ENCODE measurements at places on chromosomes 13 and 19.

- DNase-seq = no peak
Observed at GRCh38 chr13:96575423-96576320, 418.6 kb downstream of the OXGR1 start.

DNA sequence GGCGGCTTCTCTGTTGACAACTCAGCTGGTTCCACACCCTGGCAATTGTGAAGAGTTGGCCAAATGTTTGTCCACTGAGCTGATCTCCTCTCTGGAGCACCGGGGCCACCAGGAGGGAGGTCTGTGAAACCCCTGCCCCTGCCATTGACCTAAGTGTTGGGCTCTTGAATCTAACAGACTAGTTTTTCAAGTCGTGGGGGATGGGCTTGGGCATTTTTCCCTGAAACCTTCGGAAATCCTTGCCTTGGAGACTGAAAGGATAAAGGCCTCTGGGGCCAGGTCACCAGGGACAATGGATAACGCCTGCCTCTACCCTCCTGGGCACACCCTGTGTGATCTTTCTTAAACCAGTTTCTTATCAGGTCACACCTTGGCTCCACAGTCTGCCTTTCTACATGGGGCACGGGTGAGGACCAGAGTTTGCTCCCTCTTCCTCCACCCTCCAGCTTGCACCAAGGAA, 881 bp downstream of the GEMIN7 start:
- no peak for DNase-seq

- no peak for DNase-seq
Observed at GRCh38 chr13:44801990-44802389, 187.3 kb downstream of the NUFIP1 start.

DNA sequence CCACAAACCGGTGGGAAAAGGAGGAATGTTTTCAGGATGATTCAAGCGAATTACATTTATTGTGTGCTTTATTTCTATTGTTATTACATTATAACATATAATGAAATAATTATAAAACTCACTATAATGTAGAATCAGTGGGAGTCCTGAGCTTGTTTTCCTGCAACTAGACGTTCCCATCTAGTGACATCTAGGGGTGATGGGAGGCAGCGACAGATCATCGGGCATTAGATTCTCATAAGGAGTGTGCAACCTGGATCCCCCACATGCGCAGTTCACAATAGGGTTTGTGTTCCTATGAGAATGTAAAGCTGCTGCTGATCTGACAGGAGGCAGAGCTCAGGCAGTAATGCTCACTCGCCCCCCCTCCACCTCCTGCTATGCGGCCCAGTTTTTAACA, 54.5 kb downstream of the SPTBN4 start:
- no peak for DNase-seq

GRCh38 chr19:55080968-55081769, 5.5 kb downstream of the EPS8L1 start:
- peak; percentile 86 for DNase-seq

DNA sequence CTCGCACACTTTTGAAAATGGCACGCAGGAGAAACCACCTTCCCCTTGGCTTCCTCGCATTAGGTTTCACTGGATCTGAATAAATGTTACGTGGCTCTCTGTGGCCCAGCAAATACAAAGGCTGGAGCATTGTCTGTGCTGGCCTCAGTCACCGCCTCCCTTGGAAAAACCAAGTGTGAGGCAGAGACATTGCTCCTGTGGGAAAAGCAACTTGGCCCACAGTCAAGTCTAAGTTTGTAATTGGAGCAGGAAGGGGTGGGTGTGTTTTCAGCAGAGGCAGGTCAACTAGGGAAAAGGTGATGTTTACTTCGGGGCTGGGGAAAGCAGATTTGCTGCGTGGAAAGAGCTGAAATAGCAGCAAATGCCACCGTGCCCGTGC, 101.6 kb downstream of the IRS2 start:
- no peak for DNase-seq

DNA sequence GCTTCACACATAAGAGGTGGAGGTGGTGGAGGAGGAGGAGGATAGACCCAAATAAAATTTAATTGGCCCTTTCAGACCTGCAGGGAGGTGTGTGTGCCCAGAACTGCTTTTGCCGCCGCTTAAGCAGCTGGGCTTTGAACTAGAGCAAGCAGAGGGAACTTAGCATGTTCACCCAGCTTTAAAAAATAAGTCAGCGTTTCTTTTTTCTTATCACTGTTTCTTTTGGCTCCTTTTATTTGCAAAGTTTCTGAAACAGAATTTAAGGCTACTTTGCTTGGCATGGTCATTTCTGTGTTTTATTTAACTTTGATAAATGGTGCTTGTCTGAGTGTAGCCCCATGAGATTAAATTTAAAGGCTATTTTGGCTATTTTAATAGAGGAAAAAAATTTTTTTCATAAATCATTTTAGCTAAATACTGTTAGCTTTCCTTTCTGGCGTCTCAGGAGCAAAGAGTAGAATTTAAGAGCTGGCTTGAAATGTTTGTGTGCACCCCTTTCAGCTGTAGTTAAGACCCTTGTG, 43.3 kb upstream of the RNF113B start:
- no peak for DNase-seq

DNA sequence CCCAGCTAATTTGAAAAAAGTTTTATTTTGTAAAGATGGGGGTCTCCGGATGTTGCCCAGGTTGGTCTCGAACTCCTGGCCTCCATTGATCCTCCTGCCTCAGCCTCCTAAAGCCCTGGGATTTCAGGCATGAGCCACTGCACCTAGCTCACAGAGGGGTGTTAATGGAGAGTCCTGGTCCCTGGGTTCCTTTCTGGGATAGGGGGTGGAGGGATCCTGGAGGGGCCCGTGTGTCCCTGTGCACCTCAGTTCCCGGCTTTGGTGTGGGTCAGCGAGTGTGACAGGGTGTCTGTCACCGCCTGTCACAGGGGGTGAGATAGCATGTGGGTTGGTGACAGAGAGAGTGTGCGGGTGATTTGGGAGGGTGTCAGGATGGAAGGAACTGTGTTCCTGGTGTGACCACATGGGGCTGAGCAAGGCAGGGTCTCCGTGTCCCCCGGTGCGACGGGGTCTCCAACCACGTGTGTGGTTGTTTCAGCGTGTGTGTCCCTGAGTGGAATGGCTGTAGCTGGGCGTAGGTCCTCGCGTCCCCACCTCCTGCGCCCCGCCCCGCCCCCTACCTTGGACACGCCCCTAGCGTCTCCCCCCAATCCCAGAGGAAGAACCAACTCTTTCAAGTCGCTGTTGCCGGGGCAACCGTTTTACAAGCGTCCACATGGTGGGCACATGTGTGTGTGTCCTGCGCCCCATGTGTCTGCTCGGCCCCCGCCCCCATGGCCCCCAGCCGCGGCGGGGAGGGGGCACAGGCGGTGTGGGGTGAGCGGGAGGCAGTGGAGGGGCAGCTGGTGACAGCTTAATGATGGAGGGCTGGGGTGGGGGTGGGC, 2.9 kb upstream of the NRTN start:
- DNase-seq = no peak

DNA sequence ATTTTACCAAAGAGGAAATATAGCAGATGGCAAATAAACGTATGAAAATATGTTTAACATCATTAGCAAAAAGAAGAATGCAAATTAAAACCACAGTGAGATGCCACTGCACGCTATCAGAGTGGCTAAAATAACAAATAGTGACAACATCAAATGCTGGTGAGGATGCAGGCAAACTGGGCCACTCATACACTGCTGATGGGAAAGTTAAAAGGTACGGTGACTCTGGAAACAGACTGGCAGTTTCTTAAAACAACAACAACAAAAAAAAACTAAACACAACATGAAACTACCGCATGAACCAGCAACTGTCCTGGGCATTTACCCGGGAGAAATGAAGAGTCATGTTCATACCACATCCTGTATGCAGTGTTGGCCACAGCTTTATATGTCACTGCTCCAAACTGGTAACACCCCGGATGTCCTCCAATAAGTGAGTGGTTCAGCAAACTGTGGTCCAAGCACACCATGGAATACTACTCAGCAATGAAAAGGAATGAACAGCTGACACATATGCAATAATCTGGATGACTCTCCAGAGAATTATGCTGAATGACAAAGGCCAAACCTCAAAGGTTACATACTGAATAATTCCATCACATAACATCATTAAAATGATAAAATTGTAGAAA, 22.3 kb downstream of the EPS15L1 start:
- DNase-seq = peak; percentile 76

- no peak for DNase-seq
Observed at GRCh38 chr19:14718522-14719116, 28.8 kb downstream of the ZNF333 start.

GRCh38 chr13:112820318-112820717, 130.5 kb downstream of the ATP11A start:
- DNase-seq = no peak

GRCh38 chr13:108733022-108733560, 103.7 kb downstream of the MYO16 start:
- DNase-seq = no peak

DNA sequence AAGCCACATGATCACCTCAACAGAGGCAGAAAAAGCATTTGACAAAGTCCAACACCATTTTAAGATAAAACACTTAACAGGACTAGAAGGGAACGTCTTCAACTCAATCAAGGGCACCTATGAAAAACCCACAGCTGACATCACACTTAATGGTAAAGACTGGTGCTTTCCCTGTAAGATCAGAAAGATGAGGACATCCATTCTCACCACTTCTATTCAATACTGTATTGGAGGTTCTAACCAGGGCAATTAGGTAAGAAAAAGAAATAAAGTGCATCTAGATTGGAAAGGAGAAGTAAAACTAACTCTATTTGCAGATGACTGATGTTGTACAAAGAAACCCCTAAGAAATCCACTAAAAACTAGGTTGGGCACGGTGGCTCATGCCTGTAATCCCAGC, 11.2 kb upstream of the AKAP8 start:
- no peak for DNase-seq

DNA sequence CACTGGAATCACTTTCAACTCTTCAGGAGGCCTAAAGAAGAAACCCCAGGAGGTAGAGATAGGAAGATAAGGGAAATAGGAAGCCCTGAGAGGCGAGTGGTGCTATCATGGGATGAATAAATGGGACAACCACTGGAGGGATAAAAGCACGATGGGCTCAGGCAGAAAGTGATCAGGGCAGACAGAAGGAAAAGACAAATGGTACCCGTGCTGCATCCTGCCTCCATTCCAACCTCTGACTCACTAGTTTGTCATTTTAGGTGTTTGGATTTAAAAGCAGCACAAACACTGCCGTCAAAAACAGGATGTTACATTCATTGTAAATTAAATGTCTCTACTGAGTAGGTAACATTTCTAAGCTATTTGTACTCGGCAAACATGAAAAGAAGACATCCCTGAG, 314.3 kb upstream of the HTR2A start:
- DNase-seq = no peak

DNA sequence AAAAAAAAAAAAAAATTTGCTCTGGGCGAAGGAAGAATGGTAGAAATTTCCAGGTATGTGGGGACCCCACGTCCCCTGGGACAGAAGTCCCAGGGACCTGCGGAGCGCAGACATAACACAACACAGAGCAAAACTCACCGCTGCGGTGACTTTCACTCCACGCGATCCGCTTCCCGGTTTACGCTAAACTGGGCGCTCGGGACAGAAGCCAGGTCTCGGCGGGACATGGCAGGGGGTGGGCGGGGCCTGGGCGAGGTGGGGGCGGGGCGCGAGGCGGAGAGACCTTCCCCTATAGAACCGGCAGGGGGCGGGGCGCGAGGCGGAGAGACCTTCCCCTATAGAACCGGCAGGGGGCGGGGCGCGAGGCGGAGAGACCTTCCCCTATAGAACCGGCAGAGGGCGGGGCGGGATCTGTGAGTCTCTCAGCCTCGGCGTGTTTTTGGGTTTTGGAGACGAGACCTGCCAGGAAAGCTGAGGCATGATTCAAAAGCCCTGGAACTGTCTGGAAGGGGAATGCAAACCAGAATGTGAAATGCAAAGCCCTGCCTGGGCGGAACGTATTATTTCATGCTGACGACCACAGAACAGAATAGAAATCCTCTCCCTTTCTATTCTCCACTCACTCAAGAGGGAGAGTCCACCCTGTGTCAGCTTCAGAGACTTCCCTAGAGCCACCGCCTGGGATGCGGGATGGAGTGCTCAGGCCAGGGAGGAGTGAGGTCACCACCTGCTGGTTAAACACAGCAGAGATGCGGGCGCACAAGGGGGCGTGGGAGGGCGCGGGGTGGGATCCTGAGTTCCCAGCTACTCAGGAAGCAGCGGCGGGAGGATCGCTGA, 20.2 kb upstream of the ERVV-1 start:
- peak; percentile 78 for DNase-seq

GRCh38 chr19:10111405-10111811, at the start of gene P2RY11:
TSS of gene P2RY11 (plus strand) at chr19:10111693. CDS start at chr19:10111722, 29 bp downstream.
- peak; percentile 68 for DNase-seq

- DNase-seq = peak; percentile 42
Observed at GRCh38 chr13:74115133-74115532, 19.1 kb downstream of the KLF12 start.

GRCh38 chr19:17054746-17055145, 20.5 kb downstream of the HAUS8 start:
- no peak for DNase-seq

- no peak for DNase-seq
Observed at GRCh38 chr13:24008679-24009078, 111.4 kb upstream of the C1QTNF9B start.

DNA sequence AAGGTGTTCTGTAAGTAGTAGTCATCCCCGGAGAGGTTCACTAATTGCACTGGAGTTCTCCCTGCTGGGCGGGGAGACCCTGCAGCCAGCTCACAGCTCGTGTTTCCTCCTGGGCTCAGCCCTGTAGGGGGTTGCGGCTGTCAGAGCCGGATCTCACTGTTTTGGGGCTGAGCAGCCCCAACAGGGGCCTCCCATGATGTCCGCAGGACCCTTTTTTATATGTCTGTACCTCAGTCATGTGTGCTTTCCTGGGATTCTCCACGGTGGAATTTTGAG, 130.2 kb upstream of the MCF2L start:
- DNase-seq = no peak

GRCh38 chr13:71772361-71772760, 94.6 kb downstream of the DACH1 start:
- no peak for DNase-seq

DNA sequence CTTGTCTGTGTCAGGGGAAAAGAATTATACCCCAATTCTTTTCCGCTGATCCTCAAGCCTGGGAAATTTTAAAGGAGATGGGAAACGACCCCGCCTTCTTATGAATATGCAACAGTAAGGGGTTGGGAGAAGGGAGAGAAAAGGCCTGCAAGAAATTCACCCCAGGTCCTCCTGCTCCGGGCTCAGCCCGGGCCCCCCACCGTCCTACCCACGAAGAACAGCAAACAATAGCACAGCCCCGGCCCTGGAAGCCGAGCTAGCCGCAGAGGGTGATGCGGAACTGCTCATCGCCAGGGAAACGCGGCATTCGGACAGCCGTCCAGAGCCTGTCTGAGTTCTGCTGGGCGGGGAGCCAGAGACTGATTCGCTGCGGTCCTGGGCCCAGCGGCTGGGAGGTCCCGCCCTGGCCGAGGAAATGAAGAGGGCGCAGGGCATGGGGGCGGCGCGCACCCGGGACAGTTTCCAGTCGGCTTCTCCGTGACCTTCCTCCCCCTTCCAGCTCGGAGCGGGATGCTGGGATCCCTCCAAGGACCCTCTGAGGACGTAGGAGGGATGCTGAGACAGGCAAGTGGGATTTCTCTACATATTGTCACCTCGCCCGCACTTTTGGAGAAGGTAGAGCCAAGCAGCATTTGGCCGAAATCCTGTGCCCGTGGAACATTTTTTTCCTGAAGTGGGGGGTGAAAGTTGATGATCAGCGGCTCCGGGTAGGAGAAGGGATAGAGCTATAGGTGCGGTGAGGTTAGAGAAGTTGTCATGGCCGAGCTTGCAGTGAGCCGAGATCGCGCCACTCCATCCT, 82.3 kb upstream of the C1QTNF9B start:
- DNase-seq = no peak

GRCh38 chr13:111122056-111122455, 6.9 kb downstream of the ARHGEF7 start:
- no peak for DNase-seq

- no peak for DNase-seq
Observed at GRCh38 chr19:33394006-33394722, 20.7 kb downstream of the CEBPG start.

GRCh38 chr13:32585550-32586079, 637 bp upstream of the PDS5B start:
- no peak for DNase-seq

All from CD4-positive, alpha-beta T cell treated with Interleukin-4 for 4 hours (primary cell).